HAP-1 (cell line): ENCODE measurements at places on chromosomes 3 and 15.

GRCh38 chr3:8959668-8960067 lies 3.6 kb downstream of the RAD18 start:
- DNase-seq: no peak

GRCh38 chr3:52310861-52311575 lies 5.1 kb upstream of the DNAH1 start:
- DNase-seq: no peak

DNA sequence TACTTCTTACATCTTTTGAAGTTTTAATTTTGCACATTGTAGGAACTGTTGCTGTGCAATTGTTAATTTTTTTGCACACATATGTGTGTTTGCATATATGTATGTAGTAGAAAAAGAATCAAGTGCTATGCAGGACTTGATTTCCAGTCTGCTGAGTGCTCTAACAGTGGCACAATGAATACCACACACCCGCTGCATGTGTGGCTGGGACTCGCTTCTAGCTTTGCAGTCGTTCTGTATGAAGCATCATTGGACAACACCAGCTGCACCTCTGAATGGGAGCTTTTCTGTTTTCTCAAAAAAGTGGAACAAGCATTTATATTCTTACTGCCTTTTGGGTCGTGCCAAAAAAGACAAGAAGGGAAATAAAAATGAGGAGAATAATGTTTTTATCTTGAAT lies 564.7 kb downstream of the FOXP1 start:
- DNase-seq: no peak

GRCh38 chr3:120567370-120568201 lies 28.6 kb upstream of the NDUFB4 start:
- DNase-seq: peak; percentile 47

GRCh38 chr15:38212729-38213351 lies 39.8 kb upstream of the SPRED1 start:
- no peak for DNase-seq

GRCh38 chr3:77342688-77343087 lies 302.8 kb downstream of the ROBO2 start:
- DNase-seq: no peak

DNA sequence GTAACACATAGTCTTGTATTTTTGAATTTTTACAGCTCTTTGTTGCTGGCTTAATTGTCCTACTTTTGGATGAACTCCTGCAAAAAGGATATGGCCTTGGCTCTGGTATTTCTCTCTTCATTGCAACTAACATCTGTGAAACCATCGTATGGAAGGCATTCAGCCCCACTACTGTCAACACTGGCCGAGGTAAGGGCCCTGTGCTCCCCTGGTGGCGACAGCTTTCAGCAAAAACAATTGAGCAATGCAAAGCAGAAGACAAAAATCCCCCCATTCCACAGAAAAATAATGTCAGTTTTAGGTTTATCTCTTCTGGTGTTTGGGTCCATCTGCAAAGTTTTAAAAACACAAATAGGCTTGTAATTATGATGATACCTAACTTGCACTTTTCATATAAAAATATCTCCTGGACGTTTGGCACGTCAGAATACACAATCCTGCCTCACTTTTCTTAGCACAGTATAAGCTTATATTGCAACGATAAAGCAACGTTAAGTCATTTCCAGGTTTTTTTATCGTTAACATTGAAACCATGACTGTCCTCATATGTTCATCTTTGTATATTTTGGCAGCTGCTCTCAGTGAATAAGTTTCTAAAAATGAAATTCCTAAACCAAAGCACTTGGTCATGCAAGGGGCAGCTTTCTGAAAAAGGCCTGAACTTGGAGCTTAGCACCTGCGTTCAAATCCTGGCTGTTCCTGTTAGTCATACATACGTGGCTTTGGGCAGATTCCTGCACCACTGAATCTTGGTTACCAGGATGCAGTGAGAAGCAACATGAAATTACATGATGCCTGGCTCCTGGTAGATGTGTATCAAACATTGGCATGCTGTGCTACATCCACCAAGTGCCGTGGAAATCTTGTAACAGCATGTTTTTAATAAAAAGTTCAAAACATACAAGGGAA lies 8.5 kb downstream of the SEC61A1 start:
- DNase-seq: no peak

GRCh38 chr15:69793781-69794451 lies 303.8 kb downstream of the TLE3 start:
- no peak for DNase-seq

DNA sequence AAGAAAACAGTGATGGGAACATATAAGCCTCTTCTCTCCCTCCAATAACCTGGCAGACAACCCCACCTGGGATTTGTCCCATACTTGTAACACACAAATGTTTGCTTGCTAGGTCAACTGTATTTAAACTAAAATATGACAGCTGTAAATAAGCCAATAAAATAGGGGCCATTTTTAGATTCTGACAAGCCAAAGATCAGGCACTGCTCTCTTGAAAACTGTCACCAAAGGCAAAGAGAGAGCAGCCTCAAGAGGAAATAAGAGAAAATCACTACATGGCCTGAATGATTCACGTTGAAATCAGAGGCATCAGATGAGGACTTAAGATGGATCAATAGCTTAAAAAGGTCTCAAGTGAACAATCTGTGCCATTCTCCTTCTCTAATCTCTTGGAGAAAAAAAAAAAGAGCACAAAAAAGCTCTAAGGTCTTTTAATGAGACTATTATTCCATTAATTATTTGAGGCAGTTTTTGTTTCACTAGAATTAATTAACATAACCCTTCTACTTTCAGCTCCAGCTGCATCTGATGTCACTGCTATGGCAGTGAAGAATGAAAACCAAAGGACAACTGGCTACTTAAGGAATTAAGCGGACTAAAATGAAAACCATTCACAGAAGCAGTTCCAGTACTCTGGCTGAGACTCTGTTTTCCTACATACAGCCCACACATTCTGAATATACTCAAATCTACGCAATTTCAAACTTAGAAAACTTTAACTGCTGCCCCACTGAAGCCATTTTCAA lies 19.0 kb downstream of the MYO5A start:
- no peak for DNase-seq

DNA sequence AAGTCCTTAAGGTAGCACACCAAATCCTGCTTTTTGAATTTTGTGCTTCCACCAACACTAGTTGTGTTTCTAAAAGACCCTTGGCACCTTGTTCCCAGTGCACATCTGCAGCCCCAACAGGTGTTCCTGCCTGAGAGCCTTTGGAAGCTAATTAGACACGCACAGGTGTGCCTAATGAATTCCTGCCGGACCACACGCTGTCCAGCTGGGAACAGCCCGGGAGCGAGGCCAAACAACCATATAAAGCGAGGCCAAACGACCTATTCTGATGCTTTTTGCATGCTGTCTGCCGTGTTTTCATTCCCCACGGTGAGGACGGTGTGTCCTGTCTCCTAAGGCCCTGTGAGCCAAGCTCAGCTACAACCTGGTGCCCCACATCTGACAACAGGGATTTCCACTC lies 99.5 kb downstream of the ATG7 start:
- DNase-seq: no peak

- DNase-seq: no peak
Measured at GRCh38 chr15:35038626-35039451, 46.3 kb downstream of the NANOGP8 start.

DNA sequence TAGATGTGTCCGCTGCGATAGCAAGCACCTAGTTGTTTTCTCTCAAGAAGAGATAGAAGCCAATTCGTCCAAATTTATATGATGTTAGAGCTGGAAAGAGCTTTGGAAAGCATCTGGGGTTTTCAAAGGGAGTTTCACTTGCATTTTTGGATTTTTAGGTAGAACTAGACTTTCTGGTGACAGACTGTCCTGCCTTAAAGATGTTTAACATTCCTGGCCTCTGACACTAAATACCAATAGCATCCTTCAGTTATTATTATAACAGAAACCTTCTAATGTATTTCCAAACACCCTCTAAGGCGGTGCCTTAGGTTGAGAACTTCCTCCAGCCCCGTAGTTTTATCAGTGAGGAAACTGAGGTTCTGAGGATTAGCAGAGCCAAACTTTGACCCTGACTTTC lies 305.3 kb downstream of the SATB1 start:
- no peak for DNase-seq

GRCh38 chr3:124113485-124113884 lies 121.6 kb upstream of the ROPN1 start:
- DNase-seq: no peak

DNA sequence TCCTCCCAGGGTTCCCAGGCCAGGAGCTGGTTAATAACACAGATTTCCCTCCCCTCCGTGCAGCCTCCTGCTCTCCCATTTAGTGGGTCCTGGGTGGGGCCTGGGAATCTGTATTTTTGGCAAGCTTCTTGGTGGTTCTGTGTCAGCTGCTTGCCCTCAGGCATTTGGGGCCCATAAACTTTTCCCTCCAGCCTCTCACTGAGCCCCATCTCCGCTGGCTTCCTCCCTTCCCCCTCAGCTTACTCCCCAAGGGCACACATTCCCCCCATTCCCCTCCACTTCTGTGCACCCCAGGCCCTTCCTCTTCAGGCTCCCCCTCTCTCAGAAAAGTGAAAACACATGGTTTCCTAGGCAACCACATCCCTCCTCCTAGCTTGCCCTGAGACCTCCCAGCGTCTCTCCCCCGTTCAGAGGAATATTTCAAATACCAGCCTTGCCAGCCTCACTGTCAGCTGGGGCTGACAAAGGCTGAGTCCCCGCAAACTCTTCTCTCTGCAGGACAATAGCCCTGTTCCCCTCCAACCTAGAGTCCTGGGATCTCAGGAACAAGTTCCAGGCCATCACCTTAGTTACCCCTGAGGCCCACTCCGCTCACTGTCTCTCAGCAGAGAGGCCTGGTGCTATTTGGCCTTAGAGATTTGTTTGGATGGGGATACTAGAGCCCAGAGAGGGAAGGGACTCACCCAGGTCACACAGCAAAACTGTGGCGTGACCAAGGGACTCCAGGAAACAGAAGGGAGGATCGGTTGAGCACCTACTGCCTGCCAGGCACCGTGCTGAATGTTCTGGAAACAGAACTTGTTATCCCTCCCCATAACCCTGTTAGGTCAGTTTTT lies 44.6 kb upstream of the SMAD6 start:
- no peak for DNase-seq

- no peak for DNase-seq
Measured at GRCh38 chr15:40270246-40270995, 12.4 kb downstream of the ANKRD63 start.

- DNase-seq: no peak
Measured at GRCh38 chr3:160163229-160163878, 61.9 kb upstream of the C3orf80 start.

DNA sequence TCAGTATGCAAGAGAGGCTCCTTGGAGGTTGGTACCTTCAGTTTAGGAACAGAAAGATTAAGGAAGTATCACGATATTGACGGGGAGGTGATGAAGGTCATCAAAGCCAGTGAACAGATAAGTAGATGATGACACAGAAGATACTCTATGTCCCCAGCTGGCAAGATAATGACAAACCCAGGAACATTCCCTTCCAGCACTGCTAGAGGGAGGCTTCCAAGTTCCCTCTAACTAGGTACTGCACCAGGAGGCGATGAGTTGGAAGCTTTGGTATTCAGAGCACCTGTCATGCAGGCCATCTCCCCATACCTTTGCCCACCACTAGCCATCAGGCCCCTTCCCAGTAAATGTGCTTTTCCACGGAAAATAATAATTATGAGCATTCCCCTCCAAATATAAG lies 40.8 kb downstream of the NBEAL2 start:
- no peak for DNase-seq

GRCh38 chr3:53842436-53843194 lies 3.6 kb downstream of the CHDH start:
- DNase-seq: peak; percentile 66

DNA sequence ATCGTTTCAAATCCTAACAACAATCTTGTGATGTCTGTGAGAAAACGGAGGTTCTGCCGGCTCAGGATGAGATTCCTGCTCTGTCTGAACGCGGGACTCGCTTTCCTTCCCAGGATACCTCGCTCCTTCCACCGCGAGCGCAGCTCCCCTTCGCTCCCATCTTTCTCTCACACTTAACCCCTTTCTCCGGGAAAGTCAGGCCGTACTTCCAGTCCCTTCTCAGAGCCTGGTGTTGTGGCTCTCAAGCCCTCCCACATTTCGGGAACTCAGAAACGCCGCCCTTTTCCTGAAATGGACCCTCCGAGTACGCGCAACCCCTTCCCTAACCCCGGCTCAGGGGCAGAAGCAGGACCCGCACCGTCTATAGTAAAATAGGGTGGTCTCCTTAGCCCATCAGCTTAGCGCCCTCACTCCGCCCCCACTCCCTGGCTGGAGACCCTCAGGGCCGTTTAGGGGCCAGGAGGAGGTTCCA lies 378 bp upstream of the FEM1B start:
- peak; percentile 85 for DNase-seq

- no peak for DNase-seq
Measured at GRCh38 chr3:95905182-95905581, 909.2 kb upstream of the EPHA6 start.

- DNase-seq: no peak
Measured at GRCh38 chr15:72421484-72421883, 23.4 kb downstream of the TMEM202 start.

DNA sequence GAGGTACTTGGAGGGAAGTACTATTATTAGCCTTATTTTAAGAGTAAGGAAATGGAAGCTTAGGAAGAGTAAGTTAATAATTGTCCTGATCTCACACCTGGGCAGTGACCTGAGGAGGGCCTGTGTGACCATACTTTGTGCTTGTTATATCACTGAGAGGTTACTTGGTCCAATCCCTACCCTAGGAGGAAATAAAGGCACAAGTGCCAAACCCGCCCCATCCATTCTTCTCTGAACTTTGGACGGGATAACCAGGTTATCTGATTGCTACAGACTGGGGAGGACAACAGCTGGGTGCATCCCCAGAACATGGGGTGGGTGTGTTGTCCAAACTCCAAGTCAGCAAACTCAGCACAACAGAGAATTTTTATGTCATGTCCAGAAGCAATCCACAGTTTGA lies 77.7 kb upstream of the NR2E3 start:
- no peak for DNase-seq

GRCh38 chr3:138829097-138829496 lies 5.6 kb downstream of the PIK3CB start:
- DNase-seq: no peak

- no peak for DNase-seq
Measured at GRCh38 chr3:128309026-128309425, 155.7 kb downstream of the EEFSEC start.

DNA sequence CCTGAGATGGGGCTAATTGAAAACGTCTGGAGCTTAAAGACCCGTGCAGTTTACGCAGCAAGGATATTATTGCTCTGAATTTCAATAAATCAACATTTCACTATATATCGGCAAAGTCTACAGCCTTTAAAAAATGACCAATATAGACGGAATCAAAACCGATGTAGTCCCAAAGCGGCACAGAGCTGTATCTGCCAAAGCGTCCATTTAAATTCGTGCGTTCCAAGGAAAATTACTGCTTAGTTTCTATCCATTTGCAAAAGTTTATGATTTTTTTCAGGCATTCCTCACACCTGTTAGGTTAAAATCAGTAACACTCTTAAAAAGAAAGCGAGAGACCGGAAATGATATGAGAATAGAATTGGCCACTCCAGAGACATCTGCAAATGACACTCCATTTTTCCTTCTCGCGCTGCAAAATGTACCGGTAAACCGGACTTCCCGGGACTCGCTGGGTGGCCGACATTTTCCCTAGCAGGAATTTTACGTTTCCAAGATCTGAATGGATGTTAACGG lies 777 bp upstream of the EIF4A2 start:
- DNase-seq: no peak

- no peak for DNase-seq
Measured at GRCh38 chr3:32305361-32305876, 66.9 kb downstream of the CMTM8 start.

GRCh38 chr3:61865466-61866152 lies 304.2 kb downstream of the PTPRG start:
- DNase-seq: no peak

GRCh38 chr3:150275941-150276340 lies 132.2 kb upstream of the TSC22D2 start:
- DNase-seq: no peak
